ENCODE measurements at places on chromosomes 7 and 10.

- DNase-seq: no peak
Measured at GRCh38 chr10:6068422-6068821, 6.3 kb upstream of the IL2RA start.

DNA sequence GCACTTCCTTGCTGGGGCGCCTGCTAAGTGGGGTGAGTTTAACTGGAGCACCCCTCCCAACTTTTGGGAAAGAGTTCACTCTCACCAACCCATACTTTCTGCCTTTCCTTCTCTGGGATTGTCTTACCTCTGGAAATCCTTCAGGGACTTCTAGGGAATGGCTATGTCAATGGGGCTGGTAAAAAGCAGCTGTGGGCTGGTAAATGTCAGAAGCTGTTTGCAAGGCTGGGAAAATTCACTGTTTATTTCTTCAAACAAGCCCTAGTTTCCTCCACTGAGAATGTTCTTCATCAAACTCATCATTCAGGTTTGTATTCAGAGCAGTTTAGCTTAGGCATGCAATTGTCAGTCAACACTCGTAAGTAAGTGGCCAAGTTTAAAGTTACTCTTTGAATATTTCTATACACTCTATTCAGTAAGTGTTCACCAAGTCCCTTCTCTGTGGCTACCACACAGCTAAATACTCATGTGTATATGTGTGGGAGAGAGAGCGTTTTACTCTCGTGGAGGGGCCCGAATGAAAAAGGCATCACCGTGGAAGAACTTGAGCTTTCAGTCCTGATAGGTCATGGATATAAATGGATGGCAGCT, 654.8 kb downstream of the LRMDA start:
- DNase-seq: no peak

GRCh38 chr10:35675846-35676245, 33.8 kb upstream of the FZD8 start:
- DNase-seq: no peak

GRCh38 chr10:124005091-124005490, 88.3 kb downstream of the CHST15 start:
- DNase-seq: no peak

DNA sequence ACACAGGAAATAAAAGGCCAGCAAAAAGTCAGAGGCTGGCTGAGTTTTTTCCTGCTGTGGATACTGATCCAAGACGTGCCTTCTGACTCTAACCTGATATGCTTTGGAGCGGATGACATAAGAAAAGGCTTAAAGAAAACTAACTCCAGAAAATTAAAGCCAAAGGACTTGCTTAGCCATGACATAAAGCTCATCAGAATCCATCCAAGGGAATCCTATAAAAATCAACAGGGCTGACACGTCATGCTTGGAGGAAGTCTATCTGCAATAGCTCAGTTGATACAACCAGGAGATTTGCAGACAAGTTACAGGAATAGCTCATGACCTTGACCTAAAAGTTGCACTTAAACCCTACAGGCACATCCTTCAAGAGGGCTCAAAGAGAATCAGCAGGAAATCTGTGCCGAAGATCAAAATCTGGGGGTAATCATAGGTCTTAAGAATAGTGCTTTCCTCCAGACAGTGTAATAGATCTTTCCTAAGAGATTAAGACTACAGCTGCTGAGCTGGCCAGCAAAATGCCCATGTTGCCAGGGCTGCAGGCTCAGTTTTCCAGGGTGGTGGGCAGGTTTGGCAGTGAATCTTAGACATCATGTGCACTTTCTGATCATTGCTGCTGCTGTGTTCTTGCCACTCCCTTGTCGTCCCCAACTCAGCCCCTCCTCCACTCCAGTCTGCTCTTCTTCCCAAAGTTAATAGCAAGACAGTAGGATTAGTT, 111.5 kb upstream of the SVIL start:
- DNase-seq: no peak

GRCh38 chr10:108736111-108736510, 1187.2 kb downstream of the XPNPEP1 start:
- no peak for DNase-seq

- no peak for DNase-seq
Measured at GRCh38 chr10:1166101-1166827, 110.1 kb downstream of the WDR37 start.

GRCh38 chr7:16684935-16685334, 39.0 kb downstream of the BZW2 start:
- no peak for DNase-seq
